AG04450 (cell line): ENCODE measurements at places on chromosomes 7 and 10.

- peak; percentile 3 for DNase-seq
Observed at GRCh38 chr10:17599089-17599488, 18.1 kb downstream of the HACD1 start.

DNA sequence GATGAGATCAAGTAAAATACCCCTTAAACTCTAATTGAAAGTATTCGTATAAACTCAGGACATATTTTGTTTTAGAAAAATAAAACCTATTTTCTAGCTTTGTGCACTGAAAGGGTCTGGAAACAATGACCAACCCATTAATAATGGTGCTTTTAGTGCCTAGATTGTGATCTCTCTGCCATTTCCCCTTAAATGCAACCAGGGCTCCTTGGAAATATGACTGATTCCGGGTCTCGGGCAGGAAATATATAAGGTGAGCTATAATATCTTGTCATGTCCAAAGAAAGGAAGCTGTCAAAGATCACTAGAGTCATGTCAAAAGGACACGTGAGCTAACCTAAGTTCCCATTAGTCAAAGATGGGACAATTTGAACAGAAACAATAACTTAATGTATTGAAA is 12.4 kb upstream of the ADAM12 start:
- no peak for DNase-seq

- DNase-seq, result no peak
Observed at GRCh38 chr10:69318867-69319727, 40.8 kb downstream of the HK1 start.

DNA sequence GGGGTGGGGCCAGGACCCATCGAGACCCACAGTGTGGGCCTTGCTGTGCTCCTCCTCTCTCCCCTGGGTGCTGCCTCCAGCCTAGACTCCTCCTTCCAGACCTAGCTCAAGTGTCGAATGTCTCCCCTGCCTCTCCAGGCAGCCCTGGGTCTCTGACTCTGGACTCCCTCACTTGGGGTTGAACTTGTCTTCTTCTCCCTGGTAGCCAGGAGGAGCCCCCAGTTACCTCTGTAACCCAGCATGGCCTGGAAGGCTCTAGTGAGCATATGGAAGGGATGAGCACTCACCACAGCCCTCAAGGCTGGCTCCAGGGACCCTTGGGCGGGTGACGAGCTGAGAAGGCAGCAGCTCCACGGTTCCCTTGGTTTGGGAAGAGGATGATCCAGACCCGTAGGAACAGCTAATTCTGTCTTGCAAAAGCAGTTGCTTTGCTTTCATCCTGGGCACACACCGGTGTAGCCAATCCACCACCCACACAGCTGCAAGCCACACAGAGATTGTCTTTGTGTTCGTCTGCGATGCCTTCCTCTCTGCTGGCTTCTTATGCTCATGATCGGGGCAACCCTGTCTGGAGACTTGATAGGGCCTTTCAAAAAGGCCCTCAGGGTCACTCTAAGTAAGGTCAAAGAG is 52.3 kb upstream of the ANTXRL start:
- no peak for DNase-seq

GRCh38 chr7:102030696-102031095 is 213.3 kb downstream of the CUX1 start:
- no peak for DNase-seq

DNA sequence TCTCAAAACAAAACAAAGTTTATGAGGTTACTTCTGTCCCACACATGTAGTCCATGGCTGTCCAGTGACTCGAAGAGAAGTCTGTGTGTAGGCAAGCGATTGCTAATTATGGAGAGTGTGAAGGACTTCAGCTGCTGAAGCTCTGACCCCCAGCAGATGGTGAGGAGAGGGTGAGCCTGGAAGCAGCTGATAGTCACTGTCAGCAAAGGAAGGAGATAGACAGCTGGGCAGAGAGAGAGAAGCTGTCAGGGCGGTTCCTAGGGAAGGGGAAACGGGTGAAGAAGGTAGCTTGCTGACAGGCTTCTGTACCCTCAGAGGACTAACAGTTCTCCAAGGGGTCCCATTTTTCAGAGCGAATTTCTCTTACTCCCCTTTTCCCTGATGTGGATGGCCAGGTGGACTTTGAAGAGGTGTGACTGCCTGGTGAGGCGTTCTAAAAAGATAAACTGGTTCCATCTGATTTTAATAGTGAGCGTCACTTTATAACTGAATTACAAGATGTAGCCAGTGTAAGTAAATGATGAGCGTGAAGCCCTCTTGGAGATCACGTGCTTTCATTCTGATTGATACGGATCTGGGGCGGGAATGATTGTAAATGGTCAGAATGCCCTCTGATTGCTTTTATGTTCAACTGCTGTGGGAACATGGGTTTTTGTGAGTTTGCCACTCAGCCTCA is 12.1 kb downstream of the ZSCAN21 start:
- DNase-seq, result no peak

DNA sequence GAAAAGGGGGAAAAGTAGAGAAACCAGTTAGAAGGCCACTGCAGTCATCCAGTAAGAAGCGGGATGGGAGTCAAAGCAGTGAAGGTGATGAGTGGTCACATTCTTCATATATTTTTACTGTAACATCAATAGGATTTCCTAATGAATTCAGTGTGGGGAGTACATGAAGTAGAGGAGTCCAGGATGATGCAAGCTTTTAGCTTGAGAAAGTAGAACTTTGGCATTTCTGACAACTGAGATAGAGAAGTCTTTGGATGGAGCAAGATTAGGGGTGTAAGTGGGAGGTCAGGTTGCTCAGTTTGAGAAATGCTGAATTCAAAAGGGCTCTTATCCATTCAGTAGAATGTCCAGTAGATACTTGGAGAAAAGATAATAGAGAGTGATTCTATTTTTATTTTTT is 264.1 kb upstream of the DGKB start:
- no peak for DNase-seq

DNA sequence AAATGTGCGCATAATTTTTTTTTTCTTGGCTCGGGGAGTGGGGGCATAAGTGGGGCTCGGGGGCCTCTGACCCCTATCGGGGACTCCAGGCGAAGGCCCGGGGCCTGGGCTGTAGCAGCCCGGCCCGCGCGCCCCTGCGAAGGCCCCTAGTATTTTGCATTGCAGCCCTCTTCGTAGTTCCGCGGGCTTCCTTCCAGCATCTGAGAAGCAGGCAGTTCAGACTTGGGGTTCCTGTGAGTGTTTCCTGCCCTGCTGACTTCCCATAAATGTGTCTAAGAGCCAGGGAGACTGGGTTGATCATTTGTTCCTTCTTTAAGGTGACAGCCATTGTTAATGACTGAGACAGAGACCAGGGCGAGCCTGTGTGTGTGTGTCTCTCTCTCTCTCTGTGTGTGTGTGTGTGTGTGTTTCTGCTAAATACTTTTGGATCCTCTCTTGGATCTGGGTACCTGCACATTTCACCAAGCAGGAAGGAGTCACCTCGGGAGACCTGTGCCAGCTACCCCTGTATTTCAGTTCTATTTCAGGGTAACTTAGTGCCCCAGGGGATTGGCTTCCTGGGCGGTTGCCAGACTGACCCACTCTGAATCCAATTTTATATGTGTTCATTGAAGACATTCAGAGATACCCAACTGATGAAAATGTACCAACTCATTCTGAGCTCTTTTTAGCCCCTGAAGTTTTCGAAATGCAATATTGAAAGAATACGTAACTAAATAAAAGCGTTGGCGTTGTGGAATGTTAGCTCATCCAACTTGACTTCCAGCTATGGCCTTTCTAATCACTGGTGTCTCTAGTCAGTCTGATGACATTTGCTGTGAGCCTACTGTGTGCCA is 805 bp downstream of the MSRB2 start:
- DNase-seq, result no peak

GRCh38 chr7:118040562-118040961 is 143.4 kb upstream of the LSM8 start:
- no peak for DNase-seq

DNA sequence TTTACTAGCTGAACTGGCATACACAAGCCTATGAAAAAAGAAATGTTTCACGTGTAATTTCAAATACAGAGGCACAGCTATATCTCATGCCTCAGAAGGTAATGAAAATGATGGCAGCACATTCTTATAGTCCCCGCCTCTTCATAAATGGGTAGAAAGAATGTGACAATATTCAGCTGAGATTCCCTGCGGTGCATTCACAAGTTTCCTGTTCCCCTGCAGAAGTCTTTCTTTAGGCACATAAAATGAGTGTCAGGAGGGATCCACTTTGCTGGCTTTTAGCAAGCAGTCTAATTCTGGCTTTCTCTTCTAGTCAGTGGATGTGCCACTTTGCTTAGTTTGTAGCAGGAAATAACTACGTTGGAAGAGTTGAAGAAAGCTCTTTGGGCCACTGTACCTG is 56.1 kb downstream of the DGKB start:
- no peak for DNase-seq

GRCh38 chr10:108436096-108436495 is 1271.6 kb upstream of the SORCS1 start:
- DNase-seq, result no peak

GRCh38 chr10:58842860-58843376 is 330.2 kb downstream of the BICC1 start:
- no peak for DNase-seq

- DNase-seq, result no peak
Observed at GRCh38 chr7:15478401-15478800, 83.4 kb downstream of the AGMO start.
